Osteocyte (in vitro differentiated cells): ENCODE measurements at places on chromosomes 3 and 15. TPM values are rescaled to one million over a fixed set of nuclear protein-coding genes. Genes with fewer than 3 reads are reported as not detected.

NDUFB5 gene
- total RNA-seq = 74.7 and 87.0 TPM in 2 replicates

CRYGS gene
- 3.9 and 4.9 TPM in 2 replicates for total RNA-seq

EFCAB12 gene
- total RNA-seq = 0.08 and 0.30 TPM in 2 replicates

- no peak for DNase-seq
These were observed 276.0 kb downstream of the MFSD1 start for GRCh38 chr3:159077860-159078259.

GRCh38 chr3:88930611-88931010 is 176.8 kb upstream of the EPHA3 start:
- DNase-seq = no peak

DNA sequence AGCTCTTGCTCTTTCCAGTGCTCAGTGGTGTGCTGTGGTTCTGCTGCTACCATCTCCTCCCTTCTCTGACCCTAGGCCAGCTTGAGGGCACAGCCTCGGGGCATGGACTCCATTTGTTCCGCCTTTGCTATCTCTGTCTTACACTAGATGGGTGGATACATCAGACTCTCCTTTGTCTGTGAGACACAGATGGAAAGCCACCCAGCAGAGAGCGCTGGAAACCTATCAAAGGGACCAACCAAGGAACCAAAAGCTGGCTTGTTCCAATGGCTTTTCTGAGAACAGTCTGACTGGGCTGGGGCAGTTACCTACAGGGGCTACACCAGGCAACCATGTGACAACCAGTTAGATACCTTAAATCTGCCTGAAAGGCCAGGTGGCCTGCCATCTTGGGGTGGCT is 63.8 kb downstream of the NPTN start:
- DNase-seq = no peak

GRCh38 chr15:39340903-39341645 is 239.8 kb upstream of the THBS1 start:
- DNase-seq = no peak
